ENCODE measurements at places on chromosomes 13 and 19. TPM values are rescaled to one million over a fixed set of nuclear protein-coding genes. Genes with fewer than 3 reads are reported as not detected.

TSSK6 gene
- 117 TPM for total RNA-seq

PCSK4 gene
- 108 TPM for total RNA-seq

NTN5 gene
- 1.6 TPM for total RNA-seq

POMP gene
- 57.3 TPM for total RNA-seq

UHRF1 gene
- total RNA-seq, result 10.0 TPM

PCDH9 gene
- total RNA-seq, result 4.6 TPM

C19orf38 gene
- total RNA-seq, result 21.0 TPM

EDNRB gene
- total RNA-seq, result 5.9 TPM

DKKL1 gene
- 145 TPM for total RNA-seq

NEK5 gene
- 9.2 TPM for total RNA-seq

ZNF460 gene
- 59.5 TPM for total RNA-seq

IFNL2 gene
- total RNA-seq, result not detected

LACC1 gene
- 29.1 TPM for total RNA-seq

RUBCNL gene
- total RNA-seq, result 18.3 TPM

EPSTI1 gene
- total RNA-seq, result 12.5 TPM

ZNF888 gene
- 2.3 TPM for total RNA-seq

ADAMTS10 gene
- total RNA-seq, result 27.9 TPM

APOC1 gene
- total RNA-seq, result 43.9 TPM

PEG3 gene
- 160 TPM for total RNA-seq

NLRP12 gene
- 0.16 TPM for total RNA-seq

ACP7 gene
- total RNA-seq, result not detected

ABHD13 gene
- 6.5 TPM for total RNA-seq

ZNF780A gene
- total RNA-seq, result 17.2 TPM

IL17D gene
- 1.6 TPM for total RNA-seq

HSD17B14 gene
- total RNA-seq, result 11.9 TPM

NUCB1 gene
- 208 TPM for total RNA-seq

CLIP3 gene
- total RNA-seq, result 24.2 TPM

CDC42EP5 gene
- total RNA-seq, result 10.2 TPM

LIG4 gene
- total RNA-seq, result 16.3 TPM

LRRC63 gene
- 9.4 TPM for total RNA-seq

MIA gene
- 2.8 TPM for total RNA-seq

ONECUT3 gene
- 0.25 TPM for total RNA-seq

SULT2B1 gene
- total RNA-seq, result 1.1 TPM

PSG7 gene
- total RNA-seq, result not detected

COX6B2 gene
- total RNA-seq, result 27.9 TPM

PRODH2 gene
- total RNA-seq, result 0.99 TPM

ZNF557 gene
- 21.0 TPM for total RNA-seq

ZNF44 gene
- 30.2 TPM for total RNA-seq
